Stimulated activated CD8-positive, alpha-beta memory T cell treated with anti-CD3 and anti-CD28 coated beads, Interleukin-2, amount 100 ng/mL, for 1 hour (primary cell): ENCODE measurements at places on chromosomes 12 and 14.

DNA sequence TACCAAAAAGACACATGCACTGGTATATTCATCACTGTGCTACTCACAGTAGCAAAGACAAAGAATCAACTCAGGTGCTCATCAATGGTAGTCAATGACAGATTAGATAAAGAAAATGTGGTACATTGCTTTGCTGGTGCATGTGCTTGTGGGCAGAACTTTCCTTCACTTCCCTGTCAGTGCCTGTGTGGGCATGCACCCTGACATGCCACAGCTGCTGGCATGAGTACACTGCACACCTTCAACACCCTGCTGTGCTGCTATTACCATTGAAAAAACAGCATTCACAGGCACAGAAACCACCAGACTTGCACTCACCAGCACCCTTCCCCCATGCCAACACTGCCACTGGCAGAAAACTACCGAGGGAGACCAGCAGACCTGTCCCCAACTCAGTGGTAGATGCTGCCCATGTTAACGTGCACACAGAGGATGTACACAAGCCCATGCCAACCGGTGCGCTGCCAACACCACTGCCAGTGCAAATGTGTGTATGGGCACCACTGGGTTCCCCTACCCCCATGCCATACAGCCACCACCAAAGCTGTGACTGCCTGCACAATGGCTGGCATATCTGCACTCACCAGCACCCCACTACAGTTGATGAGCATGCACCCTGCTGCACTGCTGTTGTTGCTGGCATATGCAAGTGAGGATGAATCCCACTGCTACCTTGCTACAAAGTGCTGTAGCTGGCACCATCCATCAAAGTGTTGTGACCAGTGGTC lies 57.4 kb downstream of the APOBEC1 start:
- DNase-seq = no peak

DNA sequence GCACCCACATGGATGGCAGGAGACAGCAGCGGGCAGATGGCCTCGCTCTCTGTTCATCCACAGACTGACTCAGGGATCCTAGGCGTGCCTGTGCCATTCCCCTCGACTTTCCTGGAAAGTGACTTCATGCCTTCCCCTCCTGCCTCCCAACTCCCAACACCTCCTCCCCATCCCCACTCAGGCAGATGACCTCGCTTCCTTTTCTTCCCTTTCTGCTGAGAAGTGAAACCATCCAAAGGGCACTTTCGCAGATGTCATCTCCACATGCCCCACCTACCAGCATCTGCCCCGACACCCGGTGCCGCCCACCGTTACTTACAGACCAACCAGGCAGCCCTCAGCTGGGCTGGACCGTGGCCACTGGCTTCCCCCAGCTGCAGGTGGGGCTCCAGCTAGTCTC lies 29.6 kb downstream of the BEGAIN start:
- no peak for DNase-seq

GRCh38 chr12:105051981-105052380 lies 32.3 kb downstream of the ALDH1L2 start:
- DNase-seq = no peak

DNA sequence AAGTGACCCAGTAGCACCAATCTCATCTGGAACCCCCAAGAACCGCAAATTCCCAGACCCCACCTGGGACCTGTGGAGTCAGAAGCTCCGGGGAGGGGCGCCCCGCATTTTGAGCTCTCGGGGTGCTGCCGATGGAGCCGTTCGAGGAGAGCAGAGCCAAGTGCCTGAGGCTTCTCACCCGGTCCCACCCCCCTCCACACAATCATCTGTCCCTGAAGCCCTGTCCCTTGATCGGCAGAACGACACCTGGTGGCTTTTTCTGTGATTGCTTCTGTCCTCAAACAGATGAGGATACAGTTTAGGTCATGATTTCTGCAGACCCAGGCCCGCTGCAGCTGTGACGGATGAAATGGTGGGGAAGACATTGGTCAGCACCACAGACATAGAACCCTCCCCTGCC lies 74.7 kb downstream of the NOC4L start:
- peak; percentile 11 for DNase-seq

- no peak for DNase-seq
Observed at GRCh38 chr14:98953551-98954348, 318.2 kb downstream of the BCL11B start.

- no peak for DNase-seq
Observed at GRCh38 chr14:61454545-61454944, 133.2 kb downstream of the PRKCH start.

- DNase-seq = no peak
Observed at GRCh38 chr12:13405961-13406703, 209.6 kb downstream of the EMP1 start.

- no peak for DNase-seq
Observed at GRCh38 chr12:112151766-112152541, 26.6 kb downstream of the TRAFD1 start.

GRCh38 chr14:85556267-85556666 lies 26.3 kb downstream of the FLRT2 start:
- DNase-seq = no peak

- no peak for DNase-seq
Observed at GRCh38 chr12:92505254-92506231, 197.2 kb upstream of the PLEKHG7 start.

GRCh38 chr14:73392329-73393257 lies 65.8 kb downstream of the NUMB start:
- no peak for DNase-seq

GRCh38 chr14:33979613-33980276 lies 28.9 kb upstream of the EGLN3 start:
- DNase-seq = no peak

GRCh38 chr12:56839915-56840325 lies 76.8 kb downstream of the HSD17B6 start:
- DNase-seq = no peak

DNA sequence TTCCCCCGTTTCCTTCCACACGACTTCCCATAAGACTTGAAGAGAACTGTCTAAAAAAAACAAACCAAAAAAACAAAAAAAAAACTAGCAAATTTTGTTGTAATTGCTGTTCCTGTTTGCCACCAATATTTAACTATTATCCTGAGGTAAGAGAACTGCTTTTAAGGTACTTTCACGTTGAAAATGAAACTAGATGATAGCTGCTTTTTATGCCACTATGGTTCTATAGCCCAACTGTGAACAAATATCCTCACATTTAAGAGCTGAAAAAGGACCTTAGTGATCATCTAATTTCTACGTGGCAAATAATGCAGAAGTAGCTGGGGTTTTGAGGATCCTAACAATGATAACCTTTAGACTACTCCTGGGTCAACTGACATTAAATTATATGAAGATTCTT lies 98.6 kb downstream of the TAOK3 start:
- no peak for DNase-seq

- no peak for DNase-seq
Observed at GRCh38 chr14:96888158-96888557, 91.0 kb downstream of the VRK1 start.

- no peak for DNase-seq
Observed at GRCh38 chr14:47619392-47619791, 56.0 kb downstream of the MDGA2 start.

GRCh38 chr12:12480074-12480473 lies 82.6 kb downstream of the DUSP16 start:
- DNase-seq = no peak

- no peak for DNase-seq
Observed at GRCh38 chr12:98532687-98533304, 17.4 kb downstream of the TMPO start.

DNA sequence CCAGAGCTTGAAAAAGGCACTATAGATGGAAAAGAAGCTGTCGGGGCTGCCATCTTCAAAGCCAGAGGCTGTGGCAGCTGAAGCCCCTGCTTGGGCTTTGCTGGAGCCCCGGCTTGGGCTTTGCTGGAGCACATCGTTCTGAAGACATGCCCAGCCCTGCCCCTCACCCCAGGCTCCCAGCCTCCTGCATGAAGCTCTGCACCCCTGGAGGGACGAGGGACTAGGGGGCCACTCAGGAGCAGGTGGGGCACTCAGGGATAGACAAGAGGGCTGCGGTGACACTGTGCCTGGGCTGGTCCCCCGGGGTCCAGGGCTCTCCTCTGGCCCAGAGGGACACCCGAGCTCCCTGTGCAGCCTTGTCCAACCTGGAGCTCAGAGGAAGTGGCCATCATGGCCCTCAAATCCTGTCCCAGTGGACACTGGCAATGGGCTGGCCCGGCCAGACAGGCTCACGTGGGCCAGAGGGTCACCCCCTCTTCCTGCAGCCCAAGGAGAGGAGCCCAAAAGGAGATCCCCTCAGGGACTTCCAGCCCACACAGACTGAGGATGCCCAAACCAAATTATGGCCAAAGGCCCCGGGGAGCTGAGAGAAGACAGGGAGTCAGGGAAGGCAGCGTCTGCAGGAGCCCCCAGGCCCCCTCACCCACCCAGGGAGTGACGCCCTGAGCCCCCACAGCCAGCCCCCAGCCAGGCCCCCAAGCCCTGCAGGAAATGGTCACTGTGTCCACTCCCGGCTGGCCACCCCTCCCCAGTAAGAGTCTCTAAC lies 23.1 kb upstream of the C14orf180 start:
- no peak for DNase-seq

DNA sequence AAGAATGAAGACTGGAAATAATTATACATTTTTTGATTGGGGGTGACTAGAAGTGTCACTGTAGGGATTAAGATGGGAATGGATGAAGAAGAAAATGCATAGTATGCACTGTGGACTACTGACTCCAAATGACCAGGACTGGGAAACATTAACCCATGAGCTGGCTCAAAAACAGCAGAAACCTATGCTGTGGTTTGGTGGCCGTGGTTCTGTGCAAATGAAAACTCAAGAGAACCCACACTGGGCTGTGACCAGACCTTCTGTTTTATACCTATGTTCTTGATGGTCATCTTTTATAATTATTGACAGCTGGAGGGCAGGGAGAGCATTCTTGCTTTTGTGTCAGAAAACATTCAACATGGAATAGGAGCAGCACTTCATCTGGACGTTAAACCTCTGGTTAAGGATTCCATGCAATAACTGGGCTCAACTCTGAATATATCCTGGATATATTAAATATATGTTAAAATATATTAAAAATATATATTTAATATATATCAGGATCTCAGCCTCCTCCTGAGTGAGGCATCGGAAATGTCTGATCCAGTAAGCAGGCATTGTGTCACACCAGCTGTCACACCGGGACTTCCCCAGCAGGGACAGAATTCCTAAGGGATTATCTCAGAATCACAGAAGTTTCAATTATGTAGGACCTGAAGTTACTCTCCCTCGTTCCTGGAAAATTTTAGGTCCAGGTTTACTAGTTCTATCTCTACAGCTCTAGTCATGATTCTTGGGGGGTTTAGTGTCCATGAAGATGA lies 48.5 kb downstream of the BBS10 start:
- DNase-seq = no peak

GRCh38 chr12:53090554-53090953 lies 6.9 kb upstream of the IGFBP6 start:
- DNase-seq = no peak

- DNase-seq = no peak
Observed at GRCh38 chr12:47087088-47087688, 7.4 kb upstream of the AMIGO2 start.

GRCh38 chr14:64232095-64232838 lies 61.9 kb downstream of the ESR2 start:
- DNase-seq = no peak

DNA sequence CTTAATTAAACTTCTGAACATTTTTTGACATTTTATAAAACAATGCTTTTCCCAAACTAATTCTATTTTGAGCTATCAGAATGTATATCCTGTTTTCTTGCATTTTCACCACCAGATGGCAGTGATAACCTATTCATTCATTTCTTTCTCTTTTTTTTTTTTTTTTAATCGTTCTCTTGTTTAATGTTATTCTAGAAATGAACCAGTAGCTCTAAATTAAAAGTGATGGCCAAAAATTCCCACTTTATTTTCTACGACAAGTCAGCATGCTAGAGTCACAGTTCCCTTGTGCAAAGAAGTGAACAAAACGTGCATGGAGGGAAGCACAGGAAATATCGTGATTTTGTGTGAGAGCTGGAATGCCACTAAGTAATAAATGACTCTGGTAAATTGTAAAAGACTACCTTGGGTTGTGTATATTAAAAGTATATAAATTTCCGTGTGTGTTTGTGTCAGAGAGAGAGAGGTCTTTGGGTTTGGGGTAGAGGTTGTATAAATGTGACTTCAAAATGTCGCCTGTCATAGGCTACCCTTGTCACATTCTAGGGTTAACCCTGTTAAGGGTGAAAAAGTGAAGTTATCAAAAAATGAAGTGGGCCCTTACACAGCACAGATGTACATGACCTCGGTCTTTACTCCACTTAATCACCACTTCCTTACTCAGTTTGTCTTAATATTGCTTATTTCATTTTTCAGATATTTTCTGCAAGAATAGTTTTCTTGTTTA lies 40.4 kb upstream of the LDHB start:
- no peak for DNase-seq

GRCh38 chr12:121288158-121288845 lies 8.2 kb downstream of the CAMKK2 start:
- DNase-seq = no peak

- no peak for DNase-seq
Observed at GRCh38 chr12:15756822-15757221, 32.4 kb downstream of the EPS8 start.

DNA sequence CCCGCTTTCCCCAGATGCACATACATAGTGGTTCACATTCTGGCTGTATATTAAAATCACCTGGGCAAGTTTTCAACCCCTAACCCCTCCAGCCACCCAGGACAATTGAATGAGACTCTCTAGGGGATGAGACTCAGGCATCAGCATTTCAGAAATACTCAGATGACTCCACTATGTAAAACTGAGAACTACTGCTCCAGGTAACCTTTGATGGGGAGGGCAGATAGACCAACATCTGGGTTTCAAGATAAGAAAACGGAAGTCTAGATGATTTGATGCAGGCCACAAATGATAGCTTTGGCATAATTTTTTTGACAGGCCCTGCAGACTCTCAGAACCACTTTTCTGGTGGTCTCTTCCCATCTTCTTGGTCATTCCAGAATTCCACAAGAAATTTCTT lies 341.1 kb downstream of the EMP1 start:
- no peak for DNase-seq

- no peak for DNase-seq
Observed at GRCh38 chr14:91047174-91047753, 13.2 kb downstream of the RPS6KA5 start.

DNA sequence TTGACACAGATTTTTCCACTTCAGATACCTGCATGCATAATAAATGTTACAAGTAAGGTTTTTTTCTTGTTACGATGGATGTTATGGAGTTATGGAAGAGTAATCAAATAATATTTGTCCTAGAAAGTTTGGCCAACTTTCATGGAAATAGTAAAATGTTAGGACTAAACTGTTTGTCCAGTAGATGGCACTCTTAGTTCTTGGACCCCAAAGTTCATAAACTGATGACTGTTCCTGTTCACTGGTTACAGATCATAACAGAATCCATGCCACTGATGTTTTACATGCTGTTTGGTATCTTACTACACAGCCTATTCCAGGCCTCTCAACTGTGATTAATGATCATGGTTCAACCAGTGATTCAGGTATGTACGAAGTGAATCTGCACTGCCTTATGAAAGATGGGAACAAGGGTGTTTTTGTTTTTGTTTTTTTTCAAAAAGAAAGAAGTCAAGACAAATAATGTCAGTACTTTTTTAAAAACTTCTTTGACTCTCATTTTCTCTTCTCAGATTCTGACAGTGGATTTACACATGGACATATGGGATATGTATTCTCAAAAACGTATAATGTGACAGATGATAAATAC lies 48.8 kb upstream of the SLCO1C1 start:
- DNase-seq = no peak

- no peak for DNase-seq
Observed at GRCh38 chr14:89503431-89503996, 86.5 kb upstream of the FOXN3 start.
